ENCODE measurements at places on chromosomes 1 and 21.

GRCh38 chr1:41097105-41097504 lies 75.6 kb upstream of the SLFNL1 start:
- no peak for DNase-seq

GRCh38 chr1:74343216-74343615 lies 108.0 kb downstream of the TNNI3K start:
- DNase-seq: no peak

DNA sequence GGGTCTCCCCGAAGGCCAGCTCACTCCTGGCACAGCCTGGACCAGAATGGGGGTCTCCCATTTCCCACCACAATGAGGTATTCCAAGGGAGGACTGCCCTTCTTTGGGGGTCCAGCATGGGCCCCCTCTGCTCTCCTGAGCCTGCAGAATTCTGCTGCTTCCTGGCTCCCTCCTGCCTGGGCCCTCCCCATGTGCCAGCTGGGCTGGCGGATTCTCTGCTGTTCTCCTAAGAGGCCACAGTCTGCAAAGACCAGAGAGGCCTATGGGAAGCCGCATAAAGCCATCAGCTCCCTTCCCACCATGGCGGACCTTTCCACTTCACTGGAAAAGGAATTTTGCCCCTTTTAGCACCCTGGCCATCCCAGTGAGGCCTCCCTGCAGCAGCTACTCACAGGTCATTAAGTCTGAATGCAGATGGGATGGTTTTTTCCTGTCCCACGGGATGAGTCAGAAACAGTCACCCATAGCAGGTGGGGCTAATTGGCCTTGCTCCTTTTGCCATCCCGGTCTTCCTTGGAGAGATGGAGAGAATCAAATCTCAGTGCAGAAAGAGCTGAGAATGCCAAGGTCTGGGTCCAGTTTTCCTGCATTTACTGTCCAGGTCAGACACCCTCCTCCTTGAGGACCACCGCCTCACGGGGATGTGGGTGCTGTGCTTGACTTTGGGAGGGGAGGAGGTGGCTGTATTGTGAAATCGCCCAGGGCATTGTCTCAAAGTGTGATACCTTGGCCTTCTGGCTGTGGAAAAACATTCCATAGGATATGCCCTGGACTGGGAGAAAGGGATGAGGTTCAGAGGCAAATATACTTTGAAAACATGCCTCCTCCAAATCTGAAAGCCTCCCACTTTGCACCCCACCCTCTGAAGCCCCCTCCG lies 23.2 kb downstream of the MYBPH start:
- no peak for DNase-seq

DNA sequence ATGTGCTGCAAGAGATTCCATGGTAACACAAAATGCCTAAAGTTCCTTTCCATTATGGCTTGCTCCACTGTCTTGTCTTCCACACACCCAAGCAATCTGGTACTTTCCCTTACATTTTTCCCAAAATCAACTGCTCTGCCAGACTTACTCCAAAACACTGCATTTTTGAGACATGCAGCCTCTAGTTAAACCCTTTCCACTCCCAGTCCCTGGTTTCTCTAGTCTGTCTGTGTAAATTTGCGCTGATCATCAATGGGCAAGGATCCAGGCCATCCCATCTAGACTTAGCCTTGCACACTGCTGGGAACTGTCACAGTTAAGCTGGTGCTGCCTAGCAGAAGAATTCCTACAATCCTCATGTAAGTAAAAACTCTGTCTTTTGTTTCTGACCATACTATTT lies 47.8 kb downstream of the DAB1 start:
- no peak for DNase-seq

DNA sequence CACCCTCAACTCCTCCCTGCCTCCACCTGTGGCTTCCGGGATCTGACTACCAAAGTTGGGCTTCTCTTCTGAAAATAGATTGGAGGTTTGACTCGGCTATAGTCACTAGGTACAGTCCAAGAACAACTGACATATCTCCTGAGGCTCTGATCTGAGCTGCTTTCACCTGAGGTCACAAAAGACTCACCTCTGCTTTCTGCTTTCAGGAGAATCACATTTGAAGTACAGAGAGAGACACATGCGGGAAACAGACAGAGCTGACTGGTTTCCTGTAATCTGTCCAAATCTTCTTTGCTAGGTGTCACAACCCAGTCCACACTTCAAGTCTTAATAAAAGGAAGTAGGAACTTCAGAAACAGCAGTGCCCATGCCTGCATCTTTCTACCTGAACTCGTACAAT lies 245.4 kb upstream of the CHRM3 start:
- DNase-seq: no peak

- no peak for DNase-seq
Measured at GRCh38 chr1:203140743-203141520, 13.4 kb downstream of the ADORA1 start.

DNA sequence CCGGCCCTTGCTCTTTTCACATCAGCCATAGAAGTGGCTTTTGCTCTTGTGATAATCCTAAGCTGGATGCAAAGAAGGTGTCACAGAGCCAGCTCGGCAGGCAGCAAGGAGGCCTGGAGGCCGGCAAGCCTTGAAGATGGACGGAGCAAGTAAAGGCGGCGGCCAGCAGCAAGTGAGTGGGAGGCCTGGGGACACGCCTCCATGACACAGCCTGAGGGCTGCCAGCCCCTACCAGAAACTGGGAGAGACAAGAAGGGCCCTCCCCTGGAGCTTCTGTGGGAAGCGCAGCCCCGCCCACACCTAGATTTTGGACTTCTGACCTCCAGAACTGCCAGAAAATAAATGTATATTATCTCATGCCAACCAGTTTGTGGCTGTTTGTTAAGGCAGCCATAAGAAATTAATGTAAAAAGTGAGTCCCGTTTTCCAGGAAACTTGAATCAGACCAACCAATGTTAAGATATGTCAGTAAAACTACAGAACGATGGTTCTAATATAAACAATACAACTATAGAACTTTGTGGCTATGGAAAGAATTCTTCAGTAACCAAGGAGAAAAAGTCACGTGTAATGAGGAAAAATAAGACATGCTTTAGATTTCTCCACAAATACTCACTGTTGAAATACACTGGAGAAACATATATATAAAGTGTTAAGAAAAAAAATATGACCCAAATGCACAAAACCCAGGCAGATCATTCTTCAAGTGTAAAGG lies 49.9 kb downstream of the BACE2 start:
- DNase-seq: no peak

DNA sequence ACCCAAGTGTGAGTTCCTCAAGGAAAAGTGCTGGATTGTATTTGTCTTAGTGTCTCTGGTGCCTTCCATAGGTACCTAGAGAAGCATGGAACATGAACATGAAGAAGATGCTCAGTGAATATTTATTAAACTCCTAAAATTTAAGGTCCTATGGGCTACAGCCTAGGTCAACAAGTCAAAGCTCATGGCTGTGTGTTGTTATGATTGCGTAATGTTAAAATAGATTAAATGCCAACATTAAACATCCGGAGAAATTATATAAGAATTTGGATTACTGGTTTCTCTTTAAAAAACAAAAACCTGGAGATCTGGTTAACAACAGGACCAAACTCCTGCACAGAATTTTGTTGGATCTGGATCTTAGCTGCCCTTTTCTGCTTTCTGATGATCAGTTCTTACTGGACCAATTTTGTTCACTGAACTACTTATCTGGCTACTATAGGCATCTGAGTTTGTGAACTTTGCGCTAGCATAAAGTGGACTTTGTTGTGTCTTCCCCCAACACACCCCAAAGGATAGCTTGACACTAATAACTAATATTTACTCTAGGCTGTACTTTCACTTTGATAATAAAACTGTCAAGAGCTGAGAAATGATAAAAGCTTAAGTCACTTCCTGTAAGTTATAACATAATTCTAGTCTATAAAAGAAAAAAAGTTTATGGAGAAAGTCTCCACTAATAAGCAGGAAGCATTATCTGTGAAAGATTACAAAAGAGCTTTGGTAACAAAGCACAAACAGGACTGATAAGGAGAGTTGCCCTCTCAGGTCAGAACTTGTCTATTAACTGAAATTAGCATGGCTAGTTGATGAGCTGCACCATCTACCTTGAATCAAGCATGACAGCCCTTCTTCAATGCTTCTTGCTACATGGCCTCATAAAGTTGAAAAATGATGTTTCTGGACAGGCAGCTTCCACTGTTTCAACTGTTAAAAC lies 20.7 kb downstream of the F5 start:
- DNase-seq: no peak

GRCh38 chr1:62198781-62199125 lies 4.1 kb downstream of the L1TD1 start:
- no peak for DNase-seq

DNA sequence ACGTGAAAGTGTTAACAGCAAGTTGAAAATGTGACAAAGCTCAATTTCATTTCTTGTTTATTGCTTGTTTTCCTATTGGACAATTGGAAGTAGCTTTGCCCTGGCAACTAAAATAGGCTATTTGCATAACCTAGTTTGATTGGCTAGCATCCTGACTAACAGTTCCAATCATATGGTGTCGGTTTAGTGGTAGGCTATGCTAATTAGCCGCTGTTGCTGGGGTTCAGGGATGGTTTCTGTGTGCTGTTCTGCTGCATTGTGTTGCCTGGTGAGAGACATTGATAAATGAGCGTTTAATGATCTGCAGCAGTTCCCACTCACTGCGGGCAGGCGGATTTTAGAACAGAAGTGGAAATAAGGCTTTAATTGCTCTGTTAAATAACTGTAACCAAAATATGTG lies 68.5 kb downstream of the DYRK1A start:
- no peak for DNase-seq

GRCh38 chr1:63790989-63791388 lies 17.2 kb downstream of the ROR1 start:
- no peak for DNase-seq

- no peak for DNase-seq
Measured at GRCh38 chr1:35122311-35122710, 43.1 kb downstream of the ZMYM1 start.

GRCh38 chr21:20652846-20653245 lies 345.4 kb upstream of the NCAM2 start:
- no peak for DNase-seq

- DNase-seq: no peak
Measured at GRCh38 chr1:36517011-36517771, 34.5 kb upstream of the CSF3R start.

DNA sequence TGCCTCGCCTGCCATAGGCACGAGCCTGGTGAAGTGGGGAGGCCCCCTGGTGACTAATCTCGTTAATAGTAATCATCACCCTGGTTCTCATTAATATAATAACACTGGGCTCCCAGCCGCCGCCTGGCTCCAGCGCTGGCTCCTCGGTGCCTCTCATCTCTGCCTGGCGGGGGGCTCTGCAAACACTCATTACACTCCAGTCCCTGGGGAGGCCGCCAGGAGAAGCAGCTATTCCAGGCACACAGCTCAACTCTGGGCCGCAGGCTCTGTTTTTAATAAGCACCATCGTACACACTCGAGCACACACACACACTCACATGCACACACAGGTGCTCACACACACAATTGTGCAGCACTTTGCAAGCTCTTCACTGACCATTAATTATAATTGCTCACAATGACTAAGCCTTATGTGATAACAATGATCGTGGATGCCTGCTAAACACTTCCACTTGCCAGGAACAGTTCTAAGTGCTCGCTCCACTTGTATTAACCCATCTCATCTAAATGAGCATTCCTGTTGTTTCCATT lies 52.2 kb downstream of the SDC3 start:
- no peak for DNase-seq

- no peak for DNase-seq
Measured at GRCh38 chr1:107683191-107683657, 281.8 kb downstream of the VAV3 start.

GRCh38 chr1:169928438-169929209 lies 34.9 kb upstream of the SCYL3 start:
- DNase-seq: no peak

GRCh38 chr1:246705368-246705767 lies 18.8 kb upstream of the SCCPDH start:
- no peak for DNase-seq

- DNase-seq: no peak
Measured at GRCh38 chr21:27713154-27714109, 746.5 kb upstream of the ADAMTS5 start.

DNA sequence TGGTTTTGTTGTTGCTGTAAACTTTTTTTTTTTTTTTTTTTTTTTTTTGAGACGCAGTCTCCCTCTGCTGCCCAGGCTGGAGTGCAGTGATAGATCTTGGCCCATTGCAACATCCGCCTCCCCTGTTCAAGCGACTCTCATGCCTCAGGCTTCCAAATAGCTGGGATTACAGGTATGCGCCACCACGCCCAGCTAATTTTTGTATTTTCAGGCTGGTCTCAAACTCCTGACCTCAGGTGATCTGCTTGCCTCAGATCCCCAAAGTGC lies 78.9 kb upstream of the SLC45A1 start:
- DNase-seq: no peak

- DNase-seq: no peak
Measured at GRCh38 chr1:160117709-160118183, 2.2 kb downstream of the ATP1A2 start.

- DNase-seq: no peak
Measured at GRCh38 chr1:246971090-246971721, 36.7 kb downstream of the ZNF695 start.

- DNase-seq: no peak
Measured at GRCh38 chr1:6614019-6614928, 743 bp downstream of the PHF13 start.

DNA sequence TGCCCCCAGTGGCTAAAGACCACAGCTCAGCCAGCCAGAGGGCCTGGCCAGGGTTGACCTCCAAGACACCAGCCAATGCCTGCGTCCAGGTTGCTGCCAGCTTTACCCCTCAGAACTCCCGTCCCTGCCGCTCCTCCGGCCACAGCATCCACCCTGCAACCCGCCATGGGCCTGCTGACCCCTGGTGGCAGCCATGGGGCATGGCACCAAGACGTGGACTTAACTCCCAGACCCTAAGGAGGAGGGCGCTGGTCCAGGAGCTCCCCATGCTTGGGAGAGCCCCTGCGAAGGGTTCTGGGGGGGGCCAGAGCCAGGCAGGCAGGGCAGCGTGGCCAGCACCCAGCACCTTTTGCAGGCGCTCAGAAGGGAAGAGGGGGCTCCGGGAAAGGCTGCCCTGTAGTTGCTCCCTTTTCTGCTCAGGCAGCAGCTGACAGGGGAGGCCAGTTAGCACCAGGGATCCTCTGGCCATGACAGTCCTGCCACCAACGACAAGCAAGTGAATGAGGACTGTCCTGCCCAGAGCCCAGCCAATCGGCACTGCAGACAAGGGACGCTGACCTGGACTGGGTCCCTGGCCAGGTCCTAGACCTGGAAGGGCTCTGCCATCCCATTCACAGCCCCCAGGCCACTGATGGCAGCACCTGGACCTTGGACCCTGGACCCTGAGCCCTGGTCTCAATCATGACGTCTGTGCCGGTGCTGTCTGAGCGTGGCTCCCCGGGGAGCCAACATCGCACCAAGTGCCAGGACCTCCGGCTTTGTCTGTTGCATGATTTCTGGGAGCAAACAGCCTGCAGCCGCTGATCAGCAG lies 246.2 kb downstream of the NPHP4 start:
- DNase-seq: no peak

Measured in stimulated activated CD8-positive, alpha-beta memory T cell treated with anti-CD3 and anti-CD28 coated beads, Interleukin-4, amount 100 ng/mL, for 4 hours (primary cell).